ENCODE measurements at places on chromosomes 6 and 20. TPM values are rescaled to one million over a fixed set of nuclear protein-coding genes. Genes with fewer than 3 reads are reported as not detected.

Gene MAS1
- total RNA-seq = not detected

DNA sequence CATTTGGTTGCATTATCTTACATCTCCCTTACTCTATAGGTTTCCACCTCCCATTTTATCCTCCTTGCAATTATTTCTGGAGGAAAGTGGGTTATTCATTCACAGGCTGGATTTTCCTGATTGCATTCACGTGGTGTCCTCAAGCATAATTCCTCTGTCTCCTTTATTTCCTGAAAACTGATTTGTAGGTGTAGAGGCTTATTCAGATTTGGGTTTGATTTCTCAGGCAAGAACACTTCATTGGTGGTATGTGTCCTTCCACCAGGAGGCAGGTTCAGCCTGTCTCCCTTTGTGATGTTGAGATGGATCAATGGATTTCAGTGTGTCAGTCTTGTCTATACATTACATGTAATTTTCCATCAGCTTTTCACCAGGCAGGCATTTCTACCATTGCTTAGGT is 17.3 kb downstream of the DNPH1 start:
- no peak for DNase-seq

Gene NOTCH4
- 4.7 TPM for total RNA-seq

DNA sequence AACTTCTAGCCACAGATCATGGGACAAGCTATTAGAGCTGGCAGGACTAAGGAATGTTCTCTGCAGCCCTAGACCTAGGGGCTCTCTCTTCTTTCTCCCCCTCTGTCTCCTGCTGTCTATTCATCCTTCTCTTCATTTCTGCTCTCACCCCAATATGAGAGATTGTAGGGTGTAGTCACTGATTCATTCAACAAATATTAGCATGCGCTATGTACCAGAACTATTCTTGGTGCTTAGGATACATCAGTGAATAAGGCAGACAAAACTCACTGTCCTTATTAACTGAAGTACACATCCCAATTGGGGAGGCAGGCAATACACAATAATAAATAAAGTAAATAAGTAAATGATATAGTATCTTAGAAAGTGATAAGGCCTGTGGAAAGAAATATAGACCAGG is 14.7 kb upstream of the SIRPB2 start:
- no peak for DNase-seq

- no peak for DNase-seq
These were observed 14.0 kb downstream of the PAQR8 start for GRCh38 chr6:52375780-52376556.

Data from esophagus squamous epithelium (tissue), 5 donors.